Hypothalamus (tissue), 51 donors: ENCODE measurements at places on chromosomes 6 and 20.

GRCh38 chr6:99425647-99426450 is 741 bp upstream of the PNISR start:
- peak; percentile 88 for DNase-seq

DNA sequence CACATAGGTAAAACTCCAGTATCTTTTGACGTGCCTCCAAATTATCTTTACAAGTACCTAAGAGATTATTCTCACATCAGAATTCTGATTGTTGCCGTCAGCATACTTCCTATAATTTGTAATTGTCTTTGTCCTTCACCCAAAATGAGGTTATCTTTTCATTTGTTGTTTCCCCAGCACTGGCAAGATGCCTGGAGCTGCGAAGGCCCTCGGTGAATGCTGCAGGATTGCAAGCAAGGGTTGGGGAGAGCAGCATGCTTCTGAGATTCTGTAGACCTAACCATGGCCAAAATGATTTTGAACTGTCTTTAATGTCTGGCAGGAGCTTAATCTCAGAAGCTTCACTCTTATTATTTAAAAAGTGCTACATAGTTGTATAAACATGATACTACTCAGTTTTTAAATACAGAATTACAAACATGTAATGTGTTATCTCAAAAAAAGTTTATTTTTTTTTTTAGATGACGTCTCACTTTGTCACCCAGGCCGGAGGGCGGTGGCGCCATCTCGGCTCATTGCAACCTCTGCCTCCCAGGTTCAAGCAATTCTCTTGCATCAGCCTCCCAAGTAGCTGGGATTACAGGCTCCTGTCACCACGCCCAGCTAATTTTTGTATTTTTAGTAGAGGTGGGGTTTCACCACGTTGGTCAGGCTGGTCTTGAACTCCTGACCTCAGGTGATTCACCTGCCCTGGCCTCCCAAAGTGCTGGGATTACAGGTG is 88.7 kb downstream of the ELOVL5 start:
- DNase-seq, result no peak

DNA sequence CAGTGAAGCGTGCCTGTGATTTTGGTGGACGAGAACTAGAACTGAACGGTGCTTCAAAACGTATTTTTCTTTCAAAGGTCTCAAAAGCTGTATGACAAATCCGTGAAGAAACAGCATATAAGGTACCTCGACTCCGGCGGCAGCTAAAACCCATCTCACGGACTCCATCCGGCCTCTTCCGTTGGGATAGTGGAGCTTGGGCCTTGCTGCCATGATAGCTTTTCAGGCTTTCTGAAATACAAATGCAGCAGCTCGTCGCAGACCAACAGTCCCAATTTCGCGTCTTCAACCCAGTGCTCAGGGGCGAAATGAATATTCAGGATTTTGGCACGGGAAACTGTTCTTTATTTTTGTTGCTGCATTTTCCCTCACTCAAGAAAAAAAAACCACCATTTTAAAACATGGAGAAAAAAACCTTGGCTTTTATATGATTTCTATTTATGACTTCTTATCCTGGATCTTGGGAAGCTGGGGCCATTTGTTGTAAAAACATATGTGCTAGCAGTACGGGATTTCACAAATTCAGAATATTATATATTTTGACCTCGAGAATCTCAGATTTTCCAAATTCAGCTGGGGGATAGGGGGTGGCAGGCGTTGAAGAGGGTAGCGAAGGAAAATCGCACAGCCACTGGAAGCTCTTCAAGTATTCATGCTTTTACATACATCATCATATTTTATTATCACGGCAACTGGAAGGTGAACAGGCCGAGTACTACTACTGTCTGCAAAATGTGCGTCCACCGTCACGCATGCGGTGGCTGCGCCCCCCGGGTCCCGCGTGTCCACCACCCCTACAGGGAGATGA is 849 bp downstream of the GSTA4 start:
- DNase-seq, result peak; percentile 47

- DNase-seq, result no peak
Observed at GRCh38 chr6:14108571-14109410, 8.8 kb upstream of the CD83 start.

DNA sequence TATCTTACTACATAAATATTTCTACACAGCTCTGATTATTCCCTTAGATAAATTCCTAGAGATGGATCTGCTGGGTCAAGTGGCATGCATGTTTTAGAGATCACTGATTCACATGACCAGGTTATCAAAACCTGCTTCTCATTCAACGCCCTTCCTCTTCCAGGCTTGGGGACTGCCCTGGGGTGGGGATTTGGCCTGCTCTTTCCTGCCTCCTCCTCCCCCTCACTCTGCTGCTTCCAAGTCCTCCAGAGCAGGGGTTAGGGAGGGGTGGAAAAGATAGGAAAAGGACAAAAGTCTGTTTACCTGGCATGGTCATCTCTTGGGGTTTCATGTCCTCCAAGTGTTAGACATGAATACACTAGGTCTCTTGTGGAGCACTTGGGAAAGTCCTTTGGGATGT is 105.6 kb upstream of the GPR6 start:
- DNase-seq, result no peak

- DNase-seq, result no peak
Observed at GRCh38 chr6:67068781-67069180, 1361.8 kb upstream of the EYS start.

DNA sequence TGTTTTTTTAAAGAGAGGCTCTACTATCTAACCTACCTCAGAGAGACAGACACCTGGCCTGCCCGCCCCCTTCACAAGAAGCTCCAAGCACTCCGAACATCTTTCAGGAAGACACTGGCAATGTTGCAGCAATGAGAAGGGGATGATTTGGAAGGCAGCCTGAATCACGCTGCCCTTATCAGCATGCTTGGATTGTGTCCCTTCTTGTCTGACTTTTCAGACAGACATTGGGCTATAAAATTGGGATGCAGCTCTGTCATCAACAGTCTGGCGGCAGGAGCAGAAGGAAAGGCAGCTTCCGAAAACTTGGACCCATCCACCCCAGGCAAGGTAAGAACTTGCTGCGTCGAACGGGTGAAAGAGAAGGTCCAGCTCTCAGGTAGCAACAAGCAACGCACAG is 56.0 kb downstream of the CDK5RAP1 start:
- no peak for DNase-seq

DNA sequence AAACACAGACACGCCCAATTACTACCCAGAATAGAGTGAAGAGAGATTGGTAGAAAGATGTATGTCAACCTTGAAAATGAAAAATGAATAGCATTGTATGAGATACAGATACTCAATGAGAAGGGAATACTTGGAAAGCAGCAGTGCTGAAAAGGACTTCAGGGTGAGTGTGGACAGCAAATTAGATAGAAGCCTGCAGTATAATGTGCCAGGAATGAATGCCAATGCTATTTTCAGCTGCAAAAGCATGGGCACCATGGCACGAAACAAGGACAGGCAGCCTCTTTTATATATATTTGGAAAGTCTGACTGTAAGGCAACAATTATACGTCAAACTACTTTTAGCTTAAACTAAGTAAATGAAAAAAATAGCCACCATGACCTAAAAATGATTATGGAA is 118.2 kb downstream of the PTCHD4 start:
- DNase-seq, result no peak

- no peak for DNase-seq
Observed at GRCh38 chr6:109821428-109821827, 130.3 kb downstream of the FIG4 start.

- DNase-seq, result no peak
Observed at GRCh38 chr6:156885562-156885961, 108.4 kb downstream of the ARID1B start.

GRCh38 chr6:122033564-122034181 is 365.8 kb upstream of the HSF2 start:
- DNase-seq, result no peak

DNA sequence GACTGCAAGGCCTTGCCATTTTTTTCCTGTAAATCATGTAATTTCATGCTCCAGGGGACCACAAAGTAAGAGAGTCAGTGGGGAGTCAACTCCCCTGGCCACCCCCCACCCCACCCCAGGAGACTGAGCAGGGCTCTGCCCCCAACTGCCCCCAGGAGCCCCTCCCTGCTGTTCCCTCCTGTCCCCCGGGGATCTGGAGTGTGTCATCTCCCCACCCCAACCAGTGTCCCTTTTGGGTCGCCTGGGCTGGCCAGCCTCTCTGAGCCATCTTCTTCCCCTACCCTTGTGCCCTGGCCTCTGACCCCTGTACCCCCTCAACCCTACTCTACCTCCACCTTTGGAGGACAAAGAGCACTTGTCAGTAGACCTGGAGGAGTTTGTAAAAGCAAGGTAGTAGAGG is 29.4 kb downstream of the FOXP4 start:
- DNase-seq, result no peak

DNA sequence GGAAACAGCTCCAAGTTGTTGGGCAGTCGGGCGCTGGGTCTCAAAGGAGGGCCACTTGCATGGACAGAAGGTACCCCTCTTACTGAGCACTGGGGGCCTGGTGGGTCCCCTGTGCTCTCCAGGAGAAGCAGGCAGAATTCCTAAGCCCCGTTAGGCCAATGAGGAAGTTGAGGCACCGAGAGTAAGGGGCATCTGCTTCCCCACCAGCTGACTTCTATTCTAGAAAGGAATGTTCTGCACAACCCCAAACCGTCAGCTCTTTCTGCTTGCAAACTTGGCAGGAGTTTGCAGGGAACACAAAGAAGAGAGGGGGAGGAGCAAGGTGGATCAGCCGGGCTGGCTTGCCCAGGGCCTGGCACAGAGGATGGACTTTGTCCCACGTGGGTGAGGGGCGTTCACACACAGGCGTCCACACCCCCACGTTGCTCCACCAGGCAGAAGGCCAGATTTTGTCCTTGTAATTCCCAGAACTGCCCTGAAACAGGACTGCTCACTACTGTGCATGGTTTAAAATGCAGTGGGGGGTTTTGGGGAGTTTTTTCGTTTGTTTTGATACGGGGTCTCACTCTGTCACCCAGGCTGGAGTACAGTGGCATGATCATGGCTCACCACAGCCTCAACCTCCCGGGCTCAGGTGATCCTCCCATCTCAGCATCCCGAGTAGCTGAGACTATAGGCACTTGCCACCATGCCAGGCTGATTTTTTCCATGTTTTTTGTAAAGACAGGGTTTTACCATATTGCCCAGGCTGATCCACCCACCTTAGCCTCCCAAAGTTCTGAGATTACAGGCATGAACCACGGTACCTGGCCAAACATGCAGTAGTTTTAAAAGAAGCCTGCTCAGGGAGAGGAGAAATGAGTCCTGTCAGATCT is 93.3 kb downstream of the SNX5 start:
- peak; percentile 64 for DNase-seq

DNA sequence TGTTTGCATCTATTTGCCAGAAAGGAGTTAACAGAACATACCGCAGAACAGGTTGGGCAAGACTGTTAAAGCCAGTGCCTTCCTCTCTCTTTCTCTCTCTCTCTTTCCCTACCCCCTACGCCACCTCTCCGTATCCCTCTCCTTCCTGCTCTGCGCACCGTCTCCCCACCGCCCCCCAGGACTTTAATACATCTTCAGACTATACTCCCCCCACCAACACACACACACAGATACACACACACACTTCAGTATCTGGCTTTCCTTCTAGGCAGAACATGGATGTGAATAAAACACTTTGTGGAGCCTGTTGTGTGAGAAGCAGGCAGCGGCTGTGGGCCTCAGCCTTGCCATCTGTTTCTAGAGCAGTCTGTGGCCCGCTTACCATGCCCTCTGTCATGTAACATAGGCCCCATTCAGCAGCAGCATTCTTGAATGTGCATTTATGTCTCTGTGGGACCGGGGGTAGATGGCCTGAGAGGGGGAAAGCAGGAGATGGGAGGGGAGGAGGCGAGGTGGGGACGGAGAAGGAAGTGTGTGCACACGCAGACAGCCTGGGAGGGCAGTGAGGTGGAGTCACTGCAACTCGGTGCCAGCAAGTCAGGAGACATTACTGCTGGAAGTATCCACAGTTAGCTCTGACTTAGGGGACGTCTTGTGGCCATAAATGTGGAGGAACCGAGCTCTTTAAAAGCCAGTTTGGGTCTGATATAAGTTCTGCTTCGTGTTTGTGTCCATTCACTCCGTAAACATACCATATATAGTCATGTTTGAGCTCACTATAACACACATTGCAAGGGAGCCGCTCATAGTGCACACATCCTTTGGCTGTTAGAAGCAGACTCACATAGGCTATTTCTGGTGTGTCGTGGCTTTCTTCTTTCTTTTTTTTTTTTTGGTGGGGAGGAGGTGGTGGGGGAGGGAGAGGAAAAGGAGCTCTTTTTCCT is 38.4 kb downstream of the RREB1 start:
- no peak for DNase-seq

GRCh38 chr20:47989957-47990356 is 204.7 kb upstream of the SULF2 start:
- DNase-seq, result no peak

DNA sequence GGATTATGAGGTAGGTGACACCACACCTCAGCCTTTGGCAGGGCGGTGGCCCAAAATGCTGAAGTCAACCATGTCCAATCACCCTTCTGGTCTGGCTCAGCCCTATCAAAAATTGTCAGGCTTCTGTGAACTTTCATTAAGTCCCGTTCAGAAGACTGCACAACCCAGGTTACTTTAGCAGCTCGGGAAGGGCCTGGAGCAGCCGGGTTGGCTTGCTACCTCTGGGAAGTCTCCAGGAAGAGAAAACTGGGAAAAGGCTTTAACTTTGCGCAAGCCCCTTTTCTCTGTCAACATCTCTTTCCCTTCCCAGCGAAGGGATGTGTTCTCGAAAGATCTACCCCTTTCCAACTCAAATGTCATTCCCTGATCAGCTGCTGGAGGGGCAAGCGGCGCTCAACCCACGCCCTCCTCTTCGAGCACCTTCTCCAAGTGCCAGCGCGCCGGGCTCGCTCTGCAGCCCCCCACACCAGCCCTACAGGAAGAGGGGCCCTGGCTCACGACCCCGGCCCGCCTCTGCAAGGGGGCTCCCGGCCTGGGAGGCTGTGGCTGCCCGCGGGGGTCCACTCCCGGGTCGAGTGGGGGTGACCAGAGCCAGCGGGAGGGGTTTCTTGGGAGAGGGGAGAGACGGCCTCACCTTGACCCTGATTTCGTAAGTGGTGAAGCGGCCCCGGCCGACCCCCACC is 573 bp downstream of the SNX3 start:
- DNase-seq, result peak; percentile 73

DNA sequence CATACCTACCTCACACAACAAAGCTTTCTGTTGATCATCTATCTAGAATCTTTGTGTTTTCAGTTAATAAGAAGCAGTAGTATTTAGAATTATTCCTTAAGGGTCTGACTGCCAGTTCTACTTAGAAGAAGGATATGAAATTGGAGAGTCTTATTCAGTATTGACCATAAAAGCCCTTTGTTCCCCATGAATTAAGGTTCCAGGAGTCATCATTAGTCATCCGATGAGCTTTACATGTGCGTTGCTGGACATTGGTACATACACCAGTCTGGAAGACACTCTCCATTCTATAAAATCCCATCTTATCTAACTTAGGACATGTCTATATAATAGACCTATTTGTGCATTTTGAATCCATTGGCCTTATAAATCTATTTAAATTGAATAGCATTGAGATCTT is 34.4 kb upstream of the RNF217 start:
- no peak for DNase-seq

GRCh38 chr6:53654745-53655240 is 10.8 kb downstream of the KLHL31 start:
- no peak for DNase-seq
